ENCODE measurements at places on chromosomes 5 and 9.

DNA sequence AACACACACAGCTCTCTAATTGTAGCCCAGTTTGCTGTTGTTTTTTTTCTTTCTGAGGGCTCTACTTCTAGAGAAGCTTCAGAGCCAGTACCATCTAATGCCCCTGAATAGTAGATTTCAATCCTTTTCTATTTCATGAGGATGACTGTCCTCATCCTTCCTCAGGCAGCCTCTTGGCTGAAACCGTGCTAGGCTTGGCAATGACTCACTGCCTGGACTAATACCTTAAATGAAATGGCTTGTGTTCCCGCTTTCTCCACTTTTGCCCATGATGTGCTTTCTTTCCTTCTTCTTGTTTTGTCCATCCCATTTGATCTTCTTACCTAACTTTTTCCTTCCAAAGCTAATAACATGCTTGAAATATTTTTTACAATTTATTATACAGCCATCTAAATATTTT, 80.1 kb downstream of the ITGA1 start:
- DNase-seq, result no peak

GRCh38 chr9:80951675-80952074, 737.7 kb downstream of the TLE1 start:
- no peak for DNase-seq

GRCh38 chr5:2695200-2695891, 56.1 kb downstream of the IRX2 start:
- DNase-seq, result no peak

GRCh38 chr5:172523146-172523745, 68.9 kb upstream of the SH3PXD2B start:
- no peak for DNase-seq

GRCh38 chr9:27436234-27436633, 87.9 kb upstream of the IFNK start:
- no peak for DNase-seq

DNA sequence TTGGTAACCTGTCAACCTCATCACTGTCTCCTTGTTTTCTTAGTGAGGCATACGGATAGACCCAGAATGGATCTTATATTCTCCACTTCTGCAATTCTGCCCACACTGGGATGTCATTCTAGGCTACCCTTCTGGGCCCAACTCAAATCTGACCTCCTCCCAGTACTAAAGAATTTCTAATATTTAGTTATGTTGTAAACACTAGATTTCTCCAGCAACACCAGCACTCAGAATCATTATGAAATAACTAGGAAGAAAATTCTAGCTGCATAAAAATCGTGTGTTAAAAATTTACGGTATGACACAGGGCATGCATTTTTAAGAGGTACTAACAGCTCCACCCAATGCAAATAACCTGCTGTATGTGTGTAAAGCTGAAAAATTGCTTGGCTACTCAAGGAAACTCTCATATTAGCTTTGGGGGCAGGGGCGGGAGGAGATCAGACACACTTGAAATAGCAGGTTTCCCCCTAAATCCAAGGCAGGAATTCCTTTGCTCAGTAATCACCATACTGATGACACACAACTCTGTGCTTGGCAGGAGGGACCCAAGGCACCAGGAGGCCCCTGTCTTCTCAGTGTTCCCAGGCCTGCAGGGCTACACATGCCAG, 27.3 kb downstream of the MACROH2A1 start:
- no peak for DNase-seq

DNA sequence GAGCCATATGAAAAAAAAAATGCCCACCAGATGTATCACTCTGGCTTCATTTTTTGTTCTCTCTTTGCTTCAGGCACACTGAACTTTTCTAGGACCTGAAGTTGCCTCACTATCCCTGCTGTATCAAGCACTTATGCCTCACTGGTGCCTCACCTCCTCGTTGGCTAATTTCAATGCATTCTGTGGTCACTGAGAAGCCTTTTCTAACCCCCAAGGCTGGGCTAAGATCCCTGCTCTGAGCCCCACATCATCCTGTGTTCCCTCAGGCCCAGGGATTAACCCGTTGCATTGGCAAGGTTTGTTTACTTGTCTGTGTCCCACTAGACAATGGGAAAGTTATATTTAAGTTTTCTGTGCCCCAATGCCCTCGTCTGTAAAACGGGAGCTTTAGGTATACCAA, 362.7 kb downstream of the OSTF1 start:
- DNase-seq, result no peak

DNA sequence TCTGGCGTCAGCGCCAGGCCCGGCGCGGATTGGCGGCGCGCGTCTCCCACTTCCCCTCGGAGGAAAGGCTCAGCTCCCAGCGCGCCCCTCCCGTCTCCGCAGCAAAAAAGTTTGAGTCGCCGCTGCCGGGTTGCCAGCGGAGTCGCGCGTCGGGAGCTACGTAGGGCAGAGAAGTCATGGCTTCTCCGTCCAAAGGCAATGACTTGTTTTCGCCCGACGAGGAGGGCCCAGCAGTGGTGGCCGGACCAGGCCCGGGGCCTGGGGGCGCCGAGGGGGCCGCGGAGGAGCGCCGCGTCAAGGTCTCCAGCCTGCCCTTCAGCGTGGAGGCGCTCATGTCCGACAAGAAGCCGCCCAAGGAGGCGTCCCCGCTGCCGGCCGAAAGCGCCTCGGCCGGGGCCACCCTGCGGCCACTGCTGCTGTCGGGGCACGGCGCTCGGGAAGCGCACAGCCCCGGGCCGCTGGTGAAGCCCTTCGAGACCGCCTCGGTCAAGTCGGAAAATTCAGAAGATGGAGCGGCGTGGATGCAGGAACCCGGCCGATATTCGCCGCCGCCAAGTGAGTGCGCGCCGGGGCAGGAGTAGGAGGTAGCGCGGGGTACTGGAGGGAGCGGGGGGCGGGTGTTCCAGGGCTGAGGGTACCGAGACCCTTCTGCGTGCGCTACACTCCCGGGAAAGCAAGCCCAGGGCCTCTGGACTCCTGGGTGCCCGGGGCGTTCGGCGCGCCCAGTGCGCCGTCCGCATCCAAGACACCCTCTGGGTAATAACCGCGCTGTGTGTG, at the start of gene MSX2:
Gene MSX2 (plus strand): TSS at position 99 of the 777 bp plus-strand sequence. CDS start 78 bp downstream, at position 177.
- no peak for DNase-seq

DNA sequence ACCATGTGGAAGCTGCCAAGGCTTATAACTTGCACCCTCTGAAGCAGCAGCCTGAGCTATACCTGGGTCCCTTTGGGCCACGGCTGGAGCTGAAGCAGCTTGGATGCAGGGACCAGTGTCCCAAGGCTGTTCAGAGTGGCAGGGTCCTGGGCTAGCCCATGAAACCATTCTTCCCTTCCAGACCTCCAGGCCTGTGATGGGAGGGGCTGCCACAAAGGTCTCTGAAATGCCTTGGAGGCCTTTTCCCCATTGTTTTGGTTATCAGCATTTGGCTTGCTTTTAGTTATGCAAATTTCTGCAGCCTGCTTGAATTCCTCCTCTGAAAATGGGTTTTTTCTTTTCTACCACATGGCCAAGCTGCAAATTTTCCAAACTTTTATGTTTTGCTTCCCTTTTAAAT, 433.7 kb upstream of the ACO1 start:
- no peak for DNase-seq

DNA sequence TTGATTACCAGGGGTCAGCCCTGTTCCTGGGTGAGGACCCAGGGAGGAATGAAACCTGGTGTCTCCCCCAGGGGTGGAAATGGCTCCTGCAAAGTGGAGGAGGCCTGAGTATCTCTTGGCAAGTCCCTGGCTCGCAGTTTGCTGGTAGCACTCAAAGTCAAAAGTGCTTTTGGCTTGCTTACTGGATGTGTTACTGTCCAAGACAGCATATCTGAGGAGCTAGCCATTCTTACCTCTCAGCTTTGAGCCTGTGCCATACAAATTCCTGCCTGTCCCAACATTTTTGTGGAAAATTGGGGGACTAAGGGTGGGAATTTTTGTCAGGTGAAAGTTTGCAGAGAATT, 9.9 kb downstream of the ZNF618 start:
- no peak for DNase-seq

DNA sequence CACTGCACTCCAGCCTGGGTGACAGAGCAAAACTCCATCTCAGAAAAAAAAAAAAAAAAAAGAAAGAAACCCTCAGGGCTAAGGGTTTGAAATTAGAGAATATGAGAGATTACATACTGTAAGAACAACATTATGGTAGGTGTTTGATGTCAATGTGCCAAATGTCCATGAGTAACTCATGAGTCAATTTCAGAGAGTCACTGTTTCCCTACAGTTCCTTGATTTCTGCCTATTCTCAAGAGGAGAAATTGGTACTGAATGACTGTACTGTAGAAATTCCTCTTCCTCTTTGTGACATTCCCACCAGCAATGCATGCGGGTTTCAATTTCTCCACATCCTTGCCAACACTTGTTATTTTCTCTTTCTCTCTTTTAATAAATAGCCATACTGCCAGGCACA, 35.2 kb downstream of the MARVELD2 start:
- DNase-seq, result no peak

- DNase-seq, result no peak
Measured at GRCh38 chr5:72364171-72364570, 44.0 kb downstream of the PTCD2 start.

DNA sequence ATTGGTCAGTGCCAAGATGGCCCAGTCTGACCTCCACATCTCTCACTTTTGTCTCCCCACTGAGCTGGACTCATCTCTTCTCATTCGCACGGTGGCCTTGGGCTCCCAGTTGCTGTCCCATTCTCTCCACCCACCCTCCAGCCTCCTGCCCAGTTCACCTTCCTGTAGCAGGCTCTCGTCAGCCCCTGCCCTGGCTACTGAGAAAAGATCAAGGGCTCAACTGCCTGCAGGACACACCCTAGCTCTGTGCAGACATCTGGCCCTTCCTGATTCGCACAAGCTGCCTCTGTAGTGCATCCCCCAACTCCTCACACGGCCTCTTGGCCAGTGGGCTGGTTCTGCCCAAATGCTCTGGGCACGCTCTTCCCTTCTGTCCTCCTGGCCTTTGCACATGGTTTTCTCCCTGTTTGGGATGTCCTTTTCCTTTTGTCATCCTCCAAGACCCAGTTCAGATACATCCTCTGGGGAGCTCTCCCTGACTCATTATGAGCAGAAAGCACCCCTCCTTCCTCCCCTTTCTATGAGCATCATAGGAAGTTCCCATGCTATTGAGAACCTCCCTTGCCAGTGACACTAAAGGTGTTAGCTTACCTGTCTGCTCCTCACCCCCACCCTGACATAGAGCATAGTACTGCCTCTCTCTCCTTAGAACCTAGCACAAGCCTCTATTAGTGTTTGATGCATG, 78.5 kb upstream of the TGFBR1 start:
- no peak for DNase-seq

DNA sequence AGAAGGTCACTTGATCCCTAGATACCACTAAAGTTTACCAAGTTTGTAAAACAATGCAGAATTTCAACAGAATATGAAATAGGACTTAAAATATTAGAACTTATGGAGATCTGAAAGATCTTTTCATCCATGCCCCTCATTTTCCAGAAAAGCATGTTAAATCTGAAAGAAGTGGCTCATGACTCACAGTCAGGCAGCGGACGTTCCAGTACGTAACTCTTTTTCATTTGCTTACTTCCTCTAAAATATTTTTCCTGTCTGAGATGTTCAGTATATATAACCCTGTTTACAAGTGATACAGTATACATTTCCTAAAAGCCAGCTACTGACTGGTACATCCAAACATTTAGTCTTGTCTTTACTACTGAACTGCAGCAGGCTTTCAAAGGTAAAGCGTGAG, 22.3 kb downstream of the FBXW2 start:
- DNase-seq, result no peak

GRCh38 chr9:112731971-112732370, 14.1 kb upstream of the INIP start:
- DNase-seq, result no peak

DNA sequence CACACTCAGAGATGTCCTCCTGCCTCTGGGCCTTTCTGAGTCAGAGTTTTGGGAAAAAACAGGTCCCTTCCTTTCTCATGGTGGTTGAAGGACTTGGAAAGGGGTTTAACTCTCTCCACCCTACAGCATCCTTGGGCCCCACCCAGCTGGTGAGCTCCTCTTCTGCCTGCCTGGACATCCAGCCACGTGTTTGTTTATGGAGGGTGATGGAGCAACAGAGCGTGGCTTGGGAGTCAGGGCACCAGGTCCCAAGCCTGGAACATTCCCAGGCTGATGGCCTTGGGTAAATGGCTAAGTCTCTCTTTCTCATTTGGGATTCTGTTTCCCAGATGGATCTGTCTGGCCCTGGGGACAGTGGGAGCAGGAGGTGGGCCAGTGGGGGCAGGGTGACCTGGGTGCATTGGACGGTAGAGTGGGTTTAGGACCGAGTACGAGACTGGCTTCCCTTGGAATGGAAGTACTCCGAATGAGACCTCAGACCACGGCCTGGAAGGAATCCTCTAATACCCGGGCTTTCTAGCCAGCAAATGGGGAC, 141.1 kb upstream of the IRX2 start:
- DNase-seq, result no peak

- no peak for DNase-seq
Measured at GRCh38 chr5:61638476-61638875, 306.4 kb downstream of the ZSWIM6 start.

- no peak for DNase-seq
Measured at GRCh38 chr5:915946-916345, 23.3 kb downstream of the TRIP13 start.

DNA sequence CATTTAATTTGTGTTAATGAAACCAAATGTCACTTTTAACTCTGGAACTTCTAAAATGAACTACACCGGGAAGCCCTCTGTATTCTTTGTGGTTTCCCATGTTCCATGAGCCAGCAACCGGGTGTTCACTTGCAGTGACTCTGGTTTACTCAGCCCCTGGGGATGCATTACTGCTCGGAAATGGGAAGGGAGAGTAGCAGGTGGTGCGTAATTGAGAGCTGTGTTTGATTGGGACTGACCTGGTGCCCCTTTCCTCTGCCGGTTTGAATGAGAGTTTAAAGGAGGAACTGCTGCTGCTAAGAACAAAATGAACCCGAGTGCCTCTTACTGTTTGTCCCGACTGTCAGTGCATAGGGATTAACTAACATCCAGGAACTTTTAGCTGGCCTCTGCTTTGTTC, 100.1 kb upstream of the DHFR start:
- no peak for DNase-seq

- no peak for DNase-seq
Measured at GRCh38 chr5:133383580-133383939, 228.8 kb downstream of the FSTL4 start.

Data from activated CD4-positive, alpha-beta T cell treated with anti-CD3 and anti-CD28 coated beads, Interleukin-2, amount 50 U/mL, for 4 hours (primary cell).